ENCODE measurements at places on chromosomes 6 and 20.

- DNase-seq = no peak
Observed at GRCh38 chr6:11392778-11393507, 144.6 kb upstream of the TMEM170B start.

- no peak for DNase-seq
Observed at GRCh38 chr6:140773276-140773675, 1359.4 kb upstream of the GJE1 start.

DNA sequence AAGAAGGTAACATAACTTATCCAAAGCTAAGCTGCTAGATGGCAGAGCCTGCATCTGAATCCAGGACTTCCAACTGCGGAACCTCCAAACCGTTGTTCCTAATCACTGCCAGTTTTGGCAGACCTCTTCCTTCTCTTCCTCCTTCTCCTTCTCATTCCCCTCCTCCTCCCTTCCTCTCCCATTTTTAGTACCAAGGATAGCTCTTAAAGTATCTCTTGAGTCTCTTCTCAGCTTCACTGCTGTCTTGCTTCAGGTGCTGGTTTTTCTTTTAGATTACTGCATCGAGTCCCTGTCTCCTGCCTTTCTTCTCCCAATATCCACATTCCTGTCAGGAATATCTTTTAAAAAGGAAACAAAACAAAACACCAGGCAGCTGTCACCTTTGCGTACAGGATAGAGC lies 77.1 kb downstream of the CDYL start:
- no peak for DNase-seq

GRCh38 chr6:20769631-20770030 lies 235.4 kb downstream of the CDKAL1 start:
- no peak for DNase-seq

DNA sequence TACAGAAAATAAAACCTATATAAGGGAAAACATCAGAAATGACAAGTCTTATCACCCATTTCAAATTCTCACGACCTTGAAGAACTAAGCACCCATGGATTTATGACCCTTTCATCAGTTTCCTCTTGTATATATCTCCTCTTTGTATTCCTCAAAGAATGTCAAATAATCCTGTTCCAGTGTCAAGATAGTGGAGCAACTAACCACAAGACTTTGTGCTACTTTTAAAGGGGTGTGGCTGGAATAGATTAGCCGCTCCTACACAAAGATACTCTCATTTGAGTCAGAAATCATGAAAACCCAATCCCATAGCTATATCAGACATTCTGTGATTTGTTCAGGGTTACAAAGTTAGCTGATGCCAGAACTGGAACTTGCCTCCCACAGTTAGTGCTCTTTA lies 6.6 kb downstream of the REPS1 start:
- DNase-seq = no peak

GRCh38 chr20:13608066-13608465 lies 30.7 kb downstream of the TASP1 start:
- DNase-seq = no peak

DNA sequence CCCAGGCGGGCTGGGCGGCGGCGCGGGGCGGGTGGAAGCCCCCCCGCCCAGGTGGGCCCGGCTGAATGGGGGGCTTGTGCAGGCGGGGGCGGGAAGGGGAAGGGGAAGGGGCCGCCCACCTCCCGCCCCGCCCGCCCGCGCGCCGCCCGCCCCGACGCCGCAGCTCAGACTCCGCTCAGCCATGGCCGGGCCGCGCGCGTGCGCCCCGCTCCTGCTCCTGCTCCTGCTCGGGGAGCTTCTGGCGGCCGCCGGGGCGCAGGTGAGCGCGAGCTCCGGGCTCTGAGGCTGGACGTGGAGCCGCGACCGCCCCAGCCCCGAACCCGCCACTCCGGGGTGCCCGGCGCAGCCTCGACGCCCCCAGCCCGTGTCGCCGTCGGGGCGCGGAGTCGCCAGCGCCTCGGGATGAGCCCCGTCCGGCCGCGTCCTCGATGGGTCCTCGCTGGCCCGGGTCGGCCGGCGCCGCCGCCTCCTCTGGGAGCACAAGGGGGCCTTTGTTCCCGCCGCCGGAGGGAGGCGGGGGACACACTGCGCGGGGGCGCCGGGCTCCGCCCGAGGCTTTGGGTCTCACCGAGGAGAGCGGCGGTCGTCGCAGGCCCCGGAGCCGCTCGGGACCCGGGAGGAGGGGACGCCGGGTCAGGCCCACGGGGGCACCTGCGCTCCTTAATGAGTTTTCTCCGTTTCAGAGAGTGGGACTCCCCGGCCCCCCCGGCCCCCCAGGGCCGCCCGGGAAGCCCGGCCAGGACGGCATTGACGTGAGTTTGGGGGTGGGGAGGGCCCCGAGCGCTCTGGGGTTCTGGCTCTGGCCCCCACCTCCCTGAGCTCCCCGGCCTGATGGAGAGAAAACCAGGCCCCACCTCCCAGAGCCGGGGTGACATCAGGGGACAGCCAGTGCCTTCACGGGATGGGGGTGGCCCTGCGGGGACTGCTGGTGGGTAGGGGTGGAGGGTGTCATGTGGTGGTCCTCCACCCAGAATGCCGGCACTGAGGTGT lies at the start of gene COL9A3:
Gene COL9A3, plus strand, starts transcription at position 167 of the 990 bp plus-strand sequence. Its CDS starts 15 bp downstream, at position 182.
- DNase-seq = no peak

GRCh38 chr6:139904568-139904967 lies 530.1 kb upstream of the CITED2 start:
- no peak for DNase-seq

- no peak for DNase-seq
Observed at GRCh38 chr6:39348740-39349139, 26.2 kb upstream of the KCNK16 start.

DNA sequence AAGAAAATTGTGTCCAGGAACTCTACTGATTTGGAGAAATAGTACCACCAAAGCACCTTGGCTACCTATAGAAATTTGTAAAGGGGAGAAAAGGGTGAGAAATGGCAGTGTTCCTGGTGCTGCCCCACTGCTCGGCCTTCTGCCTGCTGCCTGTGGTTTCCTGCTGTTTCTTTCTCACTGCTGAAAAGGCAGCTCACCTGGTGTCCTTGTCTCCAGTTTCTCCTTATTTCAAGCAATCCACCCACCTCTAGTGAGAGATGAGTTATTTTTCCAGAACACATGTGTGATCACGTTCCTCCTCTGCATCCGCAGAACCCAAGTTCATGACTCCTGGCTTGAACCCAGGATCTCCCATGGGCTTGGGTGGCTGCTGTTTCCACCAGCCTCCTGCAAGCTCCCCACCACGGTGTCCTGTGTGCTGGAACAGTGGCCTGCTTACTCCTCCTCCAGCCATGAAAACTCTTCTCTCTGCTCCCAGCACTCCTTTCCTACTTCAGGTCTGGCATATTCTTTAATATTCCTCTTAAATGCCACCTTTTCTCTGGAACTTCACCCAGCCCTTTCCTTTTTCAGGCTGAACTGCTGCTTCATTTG lies 48.9 kb downstream of the ELOVL2 start:
- DNase-seq = no peak

DNA sequence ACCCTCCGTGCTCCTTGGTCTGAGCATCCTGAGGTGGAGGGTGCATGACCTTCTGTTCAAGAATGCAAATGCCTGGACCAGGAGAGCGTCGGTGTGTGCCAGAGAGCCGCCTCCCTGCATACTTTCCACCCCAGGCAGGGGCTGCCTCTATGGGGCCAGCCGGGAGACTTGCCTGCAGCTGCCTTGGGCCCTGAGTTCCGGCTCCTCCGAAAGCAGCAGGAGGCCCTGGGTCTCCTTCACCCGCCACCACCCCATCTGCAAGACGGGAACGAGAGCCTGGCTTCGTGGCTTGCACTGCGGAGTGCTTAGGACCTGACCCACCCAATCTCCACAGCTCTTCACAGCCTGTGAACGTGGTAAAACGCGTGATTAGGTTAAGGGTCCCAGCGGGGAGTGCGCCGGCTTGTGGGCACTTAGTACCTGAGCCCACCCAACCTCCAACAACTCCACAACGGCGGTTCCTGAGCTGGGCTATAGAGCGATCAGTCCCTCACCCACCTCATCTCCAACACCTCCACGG lies 16.4 kb downstream of the BHLHE23 start:
- DNase-seq = no peak

DNA sequence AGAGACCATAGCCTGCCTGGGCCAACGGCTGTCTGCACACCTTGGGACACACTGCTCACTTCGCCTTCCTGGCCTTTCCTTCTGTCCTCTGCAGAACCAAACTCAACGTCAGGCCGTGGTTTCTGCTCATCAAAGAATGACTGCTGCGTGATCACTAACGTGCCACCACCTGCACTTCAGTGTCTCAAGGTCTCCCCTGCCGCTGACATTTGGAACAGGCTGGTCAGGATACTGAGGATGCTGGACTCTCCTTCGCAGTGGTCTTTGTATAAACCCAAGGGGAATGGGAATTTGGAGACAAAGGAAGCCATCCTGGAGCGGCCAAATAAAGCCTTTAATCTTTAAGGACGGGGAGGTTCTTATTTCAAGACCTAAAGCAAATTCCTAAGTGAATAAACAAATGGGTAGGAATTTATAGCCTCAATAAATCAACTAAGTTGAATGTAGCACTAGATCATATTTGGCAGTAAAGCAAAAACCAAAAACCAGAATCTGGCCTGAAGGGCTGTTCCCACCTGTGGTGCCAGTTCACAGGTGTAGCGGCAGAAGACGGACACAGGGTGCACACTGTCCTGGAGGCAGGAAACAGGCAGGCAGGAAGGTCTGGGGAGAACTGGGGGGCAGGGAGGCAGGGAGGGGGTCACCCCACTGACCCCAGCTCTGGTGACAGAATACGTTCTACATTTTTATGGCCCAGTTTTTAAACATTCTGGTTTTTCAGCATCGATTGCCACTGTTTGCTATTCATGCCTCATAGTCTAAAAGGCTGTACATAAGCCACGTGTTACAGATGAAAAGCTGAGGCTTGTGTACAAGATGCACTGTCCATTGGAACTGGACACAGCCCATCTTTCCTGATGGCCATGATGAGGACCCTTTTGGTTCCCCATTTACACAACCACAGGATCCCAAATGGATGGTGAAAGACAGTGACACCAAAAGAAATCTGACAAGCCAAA lies 36.6 kb downstream of the ABHD12 start:
- no peak for DNase-seq

- no peak for DNase-seq
Observed at GRCh38 chr6:56227071-56227879, 20.1 kb downstream of the COL21A1 start.

- no peak for DNase-seq
Observed at GRCh38 chr6:3795836-3796718, 44.6 kb upstream of the PXDC1 start.

- no peak for DNase-seq
Observed at GRCh38 chr6:130937942-130938604, 110.9 kb downstream of the SMLR1 start.

GRCh38 chr6:50939931-50940330 lies 121.3 kb downstream of the TFAP2B start:
- no peak for DNase-seq

DNA sequence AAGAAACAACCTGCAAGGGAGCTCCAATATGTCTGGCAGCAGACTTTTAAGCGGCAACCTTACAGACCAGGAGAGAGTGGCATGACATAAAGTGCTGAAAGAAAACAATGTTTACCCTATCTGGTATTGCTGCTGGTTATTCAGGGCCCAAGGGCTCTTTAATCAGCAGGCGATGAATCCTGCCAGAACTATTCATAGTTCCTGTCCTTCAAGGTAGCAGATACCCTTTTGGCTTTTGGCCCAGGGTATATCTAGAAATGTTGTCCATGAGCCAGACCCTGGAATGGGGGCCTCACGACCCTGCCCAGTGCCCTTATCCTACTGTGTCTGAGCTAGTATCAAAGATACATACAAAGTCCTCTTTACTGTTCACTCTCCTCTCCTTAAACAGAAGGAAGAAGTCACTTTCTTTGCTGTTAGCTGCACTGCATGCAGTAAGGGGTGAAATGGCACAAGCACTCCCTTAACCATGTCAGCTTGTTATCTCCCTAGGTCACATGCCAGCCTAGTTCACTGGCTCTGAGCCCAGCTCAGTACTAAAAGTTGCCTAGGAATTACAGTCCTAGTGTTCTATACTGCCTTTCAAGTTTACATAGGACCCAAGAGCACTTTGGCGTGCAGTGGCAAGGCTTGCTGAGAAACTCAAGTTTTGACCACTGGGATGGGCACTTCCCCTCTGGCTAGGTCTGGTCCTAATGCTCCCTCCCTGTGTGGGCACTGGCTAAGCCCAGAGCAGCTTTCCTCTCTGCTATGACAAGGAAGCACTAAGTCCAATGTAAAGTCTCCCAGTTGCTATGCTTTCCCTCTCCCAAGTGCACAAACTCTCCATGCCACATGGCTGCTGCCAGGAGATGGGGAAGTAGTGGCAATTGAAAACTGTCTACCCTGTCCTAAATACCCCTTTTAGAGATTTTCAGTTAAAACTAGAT lies 122.0 kb downstream of the HTR1B start:
- DNase-seq = no peak

GRCh38 chr6:77425216-77425615 lies 38.1 kb downstream of the HTR1B start:
- DNase-seq = no peak

DNA sequence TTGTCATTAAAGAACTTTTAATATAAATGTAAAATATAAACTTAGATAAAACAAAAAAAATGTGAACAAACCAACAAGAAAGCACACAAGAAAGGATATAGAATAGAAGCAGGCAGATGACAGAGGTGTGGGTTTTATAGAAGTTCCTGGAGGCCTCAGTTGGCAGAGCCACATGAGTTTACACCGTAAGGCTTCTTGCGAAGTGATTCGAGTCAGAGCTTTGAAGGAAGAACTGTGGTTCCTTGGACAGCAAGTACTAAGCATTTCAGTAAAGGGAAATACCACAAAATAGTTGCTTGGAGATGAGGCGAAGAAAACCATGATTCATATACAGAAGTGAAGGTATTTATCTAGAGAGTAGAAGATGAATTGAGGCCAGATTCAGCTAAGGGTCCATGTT lies 207.9 kb upstream of the EYA4 start:
- DNase-seq = no peak

DNA sequence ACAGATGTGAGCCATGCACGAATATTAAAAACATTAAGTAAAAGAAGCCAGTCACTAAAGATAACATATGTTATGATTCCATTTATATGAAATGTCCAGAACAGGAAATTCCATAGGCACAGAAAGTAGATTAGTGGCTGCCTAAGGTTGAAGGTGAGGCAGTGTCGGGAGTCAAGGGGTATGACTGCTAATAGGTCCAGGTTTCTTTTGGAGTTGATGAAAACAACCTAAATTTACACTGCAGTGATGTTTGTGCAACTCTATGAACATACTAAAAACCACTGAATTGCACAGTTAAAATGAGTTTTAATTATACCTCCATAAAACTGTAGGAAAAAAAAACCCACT lies 14.4 kb downstream of the SRPK1 start:
- DNase-seq = no peak

- DNase-seq = no peak
Observed at GRCh38 chr6:106560996-106561685, 68.2 kb downstream of the RTN4IP1 start.

DNA sequence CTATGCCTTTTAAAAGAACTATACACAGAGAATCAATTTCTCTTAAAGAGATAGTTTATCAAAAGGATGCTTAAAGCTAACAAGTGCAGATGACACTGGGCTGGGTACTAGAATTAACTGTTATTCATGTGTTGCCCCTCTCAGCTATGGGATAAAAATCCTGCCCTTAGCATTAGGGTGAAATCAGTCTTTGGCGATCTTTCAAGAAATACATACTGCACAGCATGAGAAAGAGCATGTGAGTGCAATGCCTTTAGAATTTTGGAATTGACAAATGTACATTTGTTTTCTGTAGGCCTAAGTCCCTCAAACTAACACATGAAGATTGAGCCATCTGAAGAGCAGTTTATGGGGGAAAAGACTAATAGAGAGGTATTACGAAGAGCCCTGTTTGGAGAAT lies 115.4 kb downstream of the ZFP64 start:
- no peak for DNase-seq

- DNase-seq = no peak
Observed at GRCh38 chr6:126376682-126377081, 36.8 kb downstream of the CENPW start.

GRCh38 chr6:45469663-45470062 lies 91.9 kb upstream of the SUPT3H start:
- no peak for DNase-seq

Measured in stimulated activated CD4-positive, alpha-beta T cell treated with anti-CD3 and anti-CD28 coated beads, Interleukin-15, amount 100 ng/mL, for 48 hours (primary cell).